ENCODE measurements at places on chromosomes 16 and 17.

- DNase-seq: peak; percentile 71
Observed at GRCh38 chr17:62933501-62934385, 32.3 kb upstream of the TANC2 start.

GRCh38 chr17:78135858-78136500 lies 5.4 kb downstream of the TMC8 start:
- no peak for DNase-seq

- no peak for DNase-seq
Observed at GRCh38 chr16:17228048-17228707, 242.6 kb downstream of the XYLT1 start.

- no peak for DNase-seq
Observed at GRCh38 chr17:44381810-44382305, 7.6 kb downstream of the ITGA2B start.

DNA sequence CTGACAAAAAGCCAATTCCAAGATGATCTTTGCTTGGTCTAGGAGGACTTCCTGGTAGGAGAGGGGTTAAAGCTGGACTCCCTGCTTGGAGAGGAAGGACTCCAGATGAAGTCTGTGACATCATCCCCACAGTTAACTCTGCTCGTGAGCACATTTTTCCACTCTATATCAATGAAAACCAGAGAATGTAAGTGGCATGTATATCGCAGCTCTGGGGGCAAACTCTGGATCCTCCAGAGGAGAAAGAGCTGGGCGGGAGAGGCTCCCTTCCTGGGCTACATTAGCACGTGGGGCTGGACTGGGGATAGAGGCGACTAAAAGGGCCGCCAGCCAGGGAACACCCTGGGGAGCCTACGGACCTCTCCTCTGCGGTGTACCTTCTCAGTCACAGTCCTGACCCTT lies 34.1 kb downstream of the HIC1 start:
- no peak for DNase-seq

GRCh38 chr17:81395600-81396277 lies 482 bp downstream of the BAHCC1 start:
- no peak for DNase-seq

DNA sequence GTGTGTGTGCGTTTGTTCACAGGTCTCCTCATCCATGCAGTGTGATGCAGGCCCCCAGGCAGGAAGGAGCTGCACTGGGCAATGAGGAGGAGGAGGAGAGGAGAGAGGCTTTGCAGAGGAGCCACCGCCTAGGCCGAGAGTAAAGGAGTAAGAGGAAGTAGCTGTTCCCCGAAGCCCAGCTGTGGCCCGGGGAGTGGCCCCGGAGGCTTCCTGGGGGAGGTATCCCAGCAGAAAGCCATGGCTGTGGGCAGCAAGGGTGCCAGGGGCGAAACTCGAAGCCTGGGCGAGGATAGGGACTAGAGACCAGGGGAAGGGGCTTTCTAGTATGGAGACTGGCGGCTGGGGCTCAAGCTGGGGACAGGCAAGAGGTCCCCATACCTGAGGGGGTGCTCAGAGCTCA lies 12.2 kb downstream of the C16orf95 start:
- no peak for DNase-seq

DNA sequence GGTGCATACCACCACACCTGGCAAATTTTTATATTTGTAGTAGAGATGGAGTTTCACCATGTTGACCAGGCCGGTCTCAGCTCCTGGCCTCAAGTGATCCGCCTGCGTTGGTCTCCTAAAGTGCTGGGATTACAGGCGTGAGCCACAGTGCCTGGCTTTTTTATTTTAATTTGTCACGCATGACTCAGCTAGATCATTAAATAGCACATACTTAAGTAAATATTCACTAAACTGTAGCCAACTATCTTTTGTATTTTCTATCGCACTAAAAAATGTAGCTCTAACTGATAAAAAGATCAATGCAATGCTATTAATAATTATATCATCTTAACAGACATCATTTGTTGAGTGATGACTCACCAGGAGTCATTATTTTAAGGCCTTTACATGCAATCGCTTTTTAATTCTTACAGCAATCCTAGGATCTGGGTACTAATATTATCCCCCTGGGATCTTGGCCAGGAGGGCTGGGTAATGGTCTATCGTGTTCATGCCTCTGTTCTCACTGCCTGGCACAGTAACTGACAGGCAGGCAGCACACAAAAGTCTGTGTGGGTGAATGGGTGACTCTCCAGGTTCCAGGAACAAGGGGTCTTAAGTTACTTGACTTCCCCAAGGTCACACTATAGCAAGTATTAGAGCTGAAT lies 693.5 kb upstream of the EEF2KMT start:
- no peak for DNase-seq

DNA sequence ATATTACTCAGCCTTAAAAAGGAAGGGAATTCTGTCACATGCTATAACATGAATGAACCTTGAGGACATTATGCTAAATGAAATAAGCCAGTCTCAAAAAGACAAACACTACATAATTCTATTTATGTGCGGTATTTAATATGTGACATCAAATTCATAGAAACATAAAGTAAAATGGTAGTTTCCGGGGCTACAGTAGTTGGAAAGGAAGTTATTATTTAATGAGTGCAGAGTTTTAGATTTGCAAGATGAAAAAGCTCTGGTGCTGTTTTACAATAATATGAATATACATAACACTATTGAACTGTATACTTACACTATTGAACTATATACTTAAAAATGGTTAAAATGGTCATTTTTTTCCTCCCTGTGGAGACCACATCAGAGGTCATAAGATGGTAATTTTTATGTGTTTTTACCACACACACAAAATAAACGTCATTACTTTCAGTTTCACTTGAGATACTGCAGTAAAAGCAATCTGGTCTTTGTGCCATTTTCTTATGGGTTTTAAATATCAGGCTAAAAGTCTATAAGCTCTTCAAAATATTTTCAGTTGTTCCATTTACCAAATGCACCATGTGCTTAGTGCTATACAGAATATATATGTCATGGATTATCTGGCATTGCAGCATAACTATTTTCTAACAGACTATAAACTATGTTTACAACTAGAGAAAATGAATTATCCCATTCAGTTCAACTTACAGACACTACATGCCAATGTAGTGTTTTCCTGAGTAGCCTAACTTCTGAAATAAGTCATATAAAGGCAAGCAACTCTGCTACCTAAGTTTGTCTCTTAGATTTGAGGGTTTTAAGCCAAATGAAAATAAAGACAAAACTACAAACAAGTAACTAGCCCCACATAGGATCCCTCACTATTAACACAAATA lies 90.9 kb downstream of the SPAG9 start:
- no peak for DNase-seq

DNA sequence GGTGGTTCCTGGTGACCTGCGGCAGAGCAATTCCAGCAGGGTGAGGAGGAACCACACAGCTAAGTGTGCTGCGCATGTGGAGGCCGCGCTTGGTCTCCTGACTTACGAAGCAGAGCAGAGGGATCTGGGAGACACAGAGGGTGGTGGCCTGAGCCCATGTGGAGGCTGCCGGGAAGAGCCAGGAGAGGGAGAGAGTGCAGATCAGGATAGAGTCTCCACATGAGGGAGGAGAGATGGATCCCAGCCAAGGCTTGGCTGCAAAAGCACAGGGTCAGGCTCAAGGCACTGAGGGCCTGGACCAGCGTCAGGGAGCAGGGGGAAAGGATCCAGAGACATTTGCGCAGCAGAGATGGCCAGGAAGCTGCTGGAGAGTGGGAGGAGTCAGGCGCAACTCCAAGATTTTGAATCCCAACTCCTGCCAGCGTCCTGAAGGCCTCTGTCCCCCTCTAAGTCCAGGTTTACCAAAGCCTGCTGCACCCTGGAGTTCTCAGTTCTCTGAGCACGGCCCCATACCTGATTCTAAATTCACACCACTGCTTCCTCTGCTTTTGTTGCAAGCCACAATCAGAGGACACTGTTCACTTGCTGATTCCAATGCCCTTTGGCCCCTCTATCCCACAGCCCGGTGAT lies 11.3 kb upstream of the MLLT6 start:
- peak; percentile 97 for DNase-seq

DNA sequence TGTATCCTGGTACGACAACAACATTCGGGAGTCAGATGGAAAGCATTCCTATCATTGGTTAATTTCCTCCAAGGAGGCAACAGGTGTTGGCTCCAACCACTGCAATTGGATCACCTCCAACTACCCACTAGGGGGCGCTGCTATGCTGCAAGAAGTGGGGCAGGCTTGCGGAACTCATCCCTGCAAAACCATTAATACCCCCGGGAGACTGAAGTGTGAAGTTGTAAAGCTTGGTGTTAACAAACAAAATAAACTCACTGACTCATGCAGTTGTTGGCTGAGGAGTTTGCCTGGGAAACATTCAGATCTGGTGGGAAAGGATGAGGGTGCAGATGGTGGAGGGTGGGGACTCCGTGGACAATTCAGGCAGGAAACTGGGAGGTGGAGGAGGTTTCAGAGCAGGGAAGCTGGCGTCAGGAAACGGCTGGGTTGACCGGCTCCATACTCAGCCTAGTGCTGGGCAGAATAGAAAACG lies 84.9 kb downstream of the HS3ST2 start:
- DNase-seq: peak; percentile 87

DNA sequence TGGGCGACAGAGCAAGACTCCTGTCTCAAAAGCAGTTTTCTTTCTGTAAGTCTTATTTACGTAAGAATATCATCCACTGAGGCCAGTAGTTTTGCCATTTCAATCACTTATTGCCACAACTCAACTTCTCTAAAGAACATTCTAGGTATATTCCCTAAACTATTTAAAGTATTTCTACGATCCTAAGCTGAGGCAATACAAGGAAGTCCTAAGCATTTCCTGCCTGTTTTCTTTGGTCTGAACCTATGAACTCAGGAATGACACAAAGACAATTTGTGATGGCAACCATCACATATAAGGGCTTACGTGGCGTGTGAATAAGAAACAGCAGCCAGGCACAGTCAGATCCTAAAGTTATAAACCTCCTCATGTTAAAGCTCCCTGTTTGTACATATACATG lies 14.2 kb downstream of the USP36 start:
- peak; percentile 7 for DNase-seq

DNA sequence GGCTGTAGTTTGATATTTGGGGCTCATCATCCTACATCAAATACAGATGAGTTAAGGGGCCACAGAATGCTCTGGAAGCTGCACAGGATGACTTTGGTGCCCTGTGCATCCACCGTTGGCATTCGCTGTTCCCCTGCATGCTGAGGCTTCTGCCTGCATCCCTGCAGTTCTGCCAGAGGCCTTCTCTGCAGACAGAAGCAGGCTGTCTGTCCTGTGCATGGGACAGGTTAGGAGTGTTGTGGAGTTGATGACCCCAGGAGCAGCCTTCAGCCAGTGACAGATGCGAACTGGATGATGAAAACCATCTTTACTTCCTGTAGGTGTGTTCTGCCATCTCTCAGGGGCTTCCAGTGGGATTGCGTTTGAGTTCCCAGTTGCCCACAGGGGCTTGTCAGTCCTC lies 13.6 kb upstream of the TNS4 start:
- no peak for DNase-seq

DNA sequence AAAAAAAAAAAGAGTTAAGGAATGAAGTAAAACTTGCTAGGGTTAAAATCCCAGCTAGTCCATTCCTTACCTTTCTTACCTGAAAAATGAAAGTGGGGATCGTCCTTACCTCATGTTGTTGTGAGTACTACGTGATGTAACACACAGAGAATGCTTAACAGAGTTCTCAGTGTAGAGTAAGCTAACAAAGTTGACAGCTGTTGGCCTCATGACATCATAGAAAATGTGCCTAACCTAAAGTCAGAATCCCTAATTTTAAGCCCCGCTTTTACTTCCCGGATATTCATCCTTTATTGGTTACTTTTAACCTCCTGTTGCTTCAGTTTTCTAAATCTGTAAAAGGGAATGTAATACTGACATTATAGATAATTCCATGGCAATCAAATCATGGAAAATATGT lies 505.8 kb upstream of the HSBP1 start:
- peak; percentile 18 for DNase-seq

GRCh38 chr17:26962255-26963162 lies 331.4 kb upstream of the WSB1 start:
- DNase-seq: no peak

GRCh38 chr17:49108318-49108717 lies 24.3 kb upstream of the B4GALNT2 start:
- DNase-seq: no peak
